T follicular helper cell (primary cell): ENCODE measurements at places on chromosomes 7 and 10.
A peak's percentile ranks its signal among the peaks of the same experiment; 100 is the strongest.

DNA sequence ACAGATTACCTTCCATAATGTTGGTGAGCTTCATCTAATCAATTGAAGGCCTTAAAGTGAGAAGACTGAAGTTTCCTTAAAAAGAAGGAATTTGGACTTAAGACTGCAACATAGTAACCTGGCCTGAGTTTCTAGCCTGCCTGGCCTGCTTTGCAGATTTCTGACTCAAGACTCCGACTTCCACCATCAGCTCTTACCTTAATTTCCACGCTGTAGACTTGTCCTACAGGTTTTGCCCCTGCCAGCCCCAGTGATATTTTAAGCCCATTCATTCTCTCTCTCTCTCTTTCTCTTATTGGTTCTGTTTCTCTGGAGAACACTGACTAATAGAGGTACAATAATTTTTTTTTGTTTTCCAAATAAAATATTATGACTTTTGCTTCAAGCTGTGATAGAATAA, 862.3 kb upstream of the GHITM start:
- DNase-seq, result no peak

DNA sequence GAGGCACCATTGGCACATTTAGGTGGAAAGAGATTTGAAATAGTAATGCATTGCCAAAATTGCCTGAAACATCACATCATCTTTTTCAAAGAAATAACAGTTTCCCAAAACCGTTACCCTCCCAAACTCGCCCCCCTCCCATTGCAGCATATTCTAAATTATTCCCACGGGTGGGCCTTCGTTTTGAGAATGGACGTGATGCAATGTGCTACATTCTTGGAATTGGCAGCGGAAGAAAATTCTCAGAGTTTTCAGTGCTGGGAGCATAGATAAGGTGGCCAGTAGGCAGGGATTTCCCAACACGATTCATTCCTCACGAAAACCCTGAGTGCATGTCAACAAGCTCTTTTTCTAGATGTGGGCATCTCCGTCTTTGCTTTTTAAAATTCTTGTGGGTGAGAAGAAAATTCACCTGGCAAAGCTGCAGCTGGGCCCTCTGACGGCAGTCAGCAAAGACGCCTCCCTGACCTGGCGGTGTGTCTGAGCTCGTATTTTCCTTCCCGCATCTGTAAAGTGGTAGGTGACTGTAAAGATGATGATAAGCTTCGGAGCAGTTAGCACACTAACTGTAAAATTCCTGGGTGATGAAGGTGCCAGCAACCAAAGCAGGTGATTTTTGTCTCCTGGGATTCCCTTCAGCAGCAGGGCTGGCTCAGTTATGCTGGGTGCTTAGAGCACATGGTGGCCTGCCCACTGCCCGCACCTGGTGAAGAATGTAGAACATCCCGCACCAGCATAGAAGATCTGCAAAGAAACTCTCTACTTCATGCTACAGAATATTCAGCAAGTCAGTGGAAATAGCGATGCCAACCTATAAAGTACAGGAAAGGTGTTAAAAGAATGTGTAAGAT, 141.9 kb upstream of the KLF6 start:
- no peak for DNase-seq

DNA sequence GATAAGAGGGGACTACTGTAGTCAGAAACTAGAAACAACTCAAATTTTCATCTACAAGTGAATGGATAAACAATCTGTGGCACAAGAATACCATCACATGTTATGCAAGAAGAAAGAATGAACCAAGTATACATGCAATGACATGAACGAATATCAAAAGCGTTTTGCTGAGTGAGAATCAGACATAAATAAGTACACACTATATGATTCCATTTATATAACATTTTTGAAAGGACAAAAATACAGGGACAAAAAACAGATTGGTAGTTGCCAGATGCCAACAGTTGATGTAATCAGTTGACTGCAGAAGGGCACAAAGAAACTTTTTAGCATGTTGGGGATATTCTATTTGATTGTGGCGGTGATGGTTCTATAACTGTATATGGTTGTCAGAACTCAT, 33.6 kb downstream of the CTNNA3 start:
- DNase-seq, result no peak

DNA sequence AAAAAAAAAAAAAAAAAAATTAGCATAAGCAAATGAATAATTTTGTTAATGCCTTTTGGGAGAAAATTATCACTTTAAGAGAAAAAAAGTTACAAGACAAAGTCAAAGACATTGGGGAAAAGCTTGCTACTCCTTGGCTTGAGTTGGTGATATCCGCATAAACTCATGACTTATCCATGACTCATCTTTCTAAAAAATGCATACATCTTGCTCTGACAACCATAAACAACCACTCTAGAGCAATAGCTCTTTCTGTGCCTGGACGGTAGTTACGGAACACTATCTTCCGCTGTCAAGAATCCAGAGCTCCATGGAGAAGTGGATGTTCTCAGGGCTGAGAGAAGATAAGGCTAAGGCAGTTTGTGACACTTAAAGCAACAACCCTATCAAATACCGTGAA, 281.1 kb upstream of the PFKP start:
- DNase-seq, result no peak

- DNase-seq, result no peak
These were observed 29.1 kb upstream of the DGKB start for GRCh38 chr7:14931511-14932215.

GRCh38 chr10:52031771-52032170, 282.3 kb upstream of the DKK1 start:
- DNase-seq, result no peak

DNA sequence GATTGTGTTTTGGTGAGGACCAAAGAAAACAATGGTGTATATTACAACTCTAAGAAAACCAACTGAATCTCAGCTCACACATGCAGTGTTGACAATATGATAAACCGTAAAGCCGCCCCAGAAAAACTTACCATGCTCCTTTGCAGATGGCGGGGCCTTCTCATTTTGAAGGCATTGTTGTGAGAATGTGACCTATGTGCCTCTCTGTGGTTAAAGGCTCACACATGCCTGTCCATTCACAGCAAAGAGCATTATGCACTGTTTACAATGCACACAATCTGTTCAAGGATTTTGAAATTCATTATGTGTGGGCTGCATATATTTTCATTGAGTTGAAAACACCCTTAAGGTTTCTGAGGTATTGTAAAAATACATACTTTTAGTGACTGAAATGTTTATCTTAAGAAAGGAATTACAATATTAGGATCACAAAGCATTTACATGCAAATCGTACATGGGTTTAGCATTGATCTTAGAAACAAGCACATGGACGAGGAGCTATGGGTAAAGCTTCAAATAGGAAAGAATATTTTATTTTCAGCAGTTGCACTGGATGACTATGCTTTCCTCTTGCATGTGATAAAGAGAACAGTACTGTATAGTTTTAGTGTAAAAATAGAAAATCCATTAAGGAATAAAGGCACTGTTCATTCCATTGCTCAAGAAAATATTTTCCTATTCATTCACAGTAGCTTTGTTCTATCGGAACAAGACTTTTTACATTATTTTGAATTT, 334.3 kb downstream of the ARL4A start:
- DNase-seq, result no peak

GRCh38 chr7:157458254-157458633, 121.4 kb downstream of the DNAJB6 start:
- DNase-seq, result no peak

- DNase-seq, result no peak
These were observed 917.8 kb upstream of the ZNF722 start for GRCh38 chr7:63080831-63081230.

DNA sequence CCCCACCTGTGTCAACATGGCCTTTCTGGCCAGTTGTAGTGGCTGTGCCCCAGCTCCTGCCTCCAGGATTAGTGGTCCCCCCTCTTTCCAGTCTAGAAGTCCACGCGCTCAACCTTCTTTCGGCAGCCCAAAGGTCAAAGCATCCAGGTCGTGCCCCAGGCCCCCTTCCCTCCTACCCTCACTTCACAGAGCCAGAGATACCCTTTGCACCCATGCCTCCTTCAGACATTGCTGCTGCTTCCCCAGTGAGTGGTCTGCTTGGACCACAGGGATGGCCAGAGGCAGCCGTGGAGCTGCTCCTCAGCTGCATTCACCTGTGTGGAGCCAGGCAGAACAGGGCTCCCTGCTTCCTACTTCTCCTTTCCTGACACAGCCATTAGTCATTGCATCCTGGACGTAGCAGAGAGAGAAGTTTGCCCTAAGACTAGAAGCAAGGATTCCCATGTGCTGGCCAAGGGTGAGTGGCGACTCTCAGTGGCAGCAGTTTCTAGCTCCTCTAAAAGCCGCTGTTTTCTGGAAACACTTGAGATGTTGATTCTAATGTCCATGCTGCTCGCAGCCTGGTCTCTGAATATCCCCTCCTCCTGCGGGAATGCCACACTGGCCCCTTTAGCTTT, 243.1 kb upstream of the SHH start:
- DNase-seq, result no peak

- DNase-seq, result no peak
These were observed 80.5 kb downstream of the ABCA13 start for GRCh38 chr7:48251766-48252165.

DNA sequence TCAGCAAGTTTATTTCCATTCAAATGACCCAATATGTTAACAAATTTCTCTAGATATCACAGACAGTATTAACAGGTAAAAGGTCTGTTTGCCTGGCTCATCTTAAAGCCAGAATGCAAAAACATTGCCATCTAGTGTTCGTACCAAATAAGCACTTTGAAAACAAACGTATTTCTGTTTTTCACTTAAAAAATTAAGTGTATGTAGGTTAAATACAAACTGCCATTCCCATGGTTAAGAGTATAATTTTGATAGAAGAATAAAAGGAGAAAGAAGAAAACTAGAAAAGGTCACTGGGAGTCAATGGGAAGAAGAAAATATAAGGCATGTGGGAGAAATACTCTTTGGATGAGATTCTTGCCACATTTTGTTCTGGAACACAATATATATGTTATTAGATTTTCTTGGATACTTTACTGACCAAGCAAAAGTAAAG, 51.0 kb downstream of the ORC5 start:
- DNase-seq, result no peak

- DNase-seq, result no peak
These were observed 14.2 kb downstream of the ADRB1 start for GRCh38 chr10:114057855-114058254.

DNA sequence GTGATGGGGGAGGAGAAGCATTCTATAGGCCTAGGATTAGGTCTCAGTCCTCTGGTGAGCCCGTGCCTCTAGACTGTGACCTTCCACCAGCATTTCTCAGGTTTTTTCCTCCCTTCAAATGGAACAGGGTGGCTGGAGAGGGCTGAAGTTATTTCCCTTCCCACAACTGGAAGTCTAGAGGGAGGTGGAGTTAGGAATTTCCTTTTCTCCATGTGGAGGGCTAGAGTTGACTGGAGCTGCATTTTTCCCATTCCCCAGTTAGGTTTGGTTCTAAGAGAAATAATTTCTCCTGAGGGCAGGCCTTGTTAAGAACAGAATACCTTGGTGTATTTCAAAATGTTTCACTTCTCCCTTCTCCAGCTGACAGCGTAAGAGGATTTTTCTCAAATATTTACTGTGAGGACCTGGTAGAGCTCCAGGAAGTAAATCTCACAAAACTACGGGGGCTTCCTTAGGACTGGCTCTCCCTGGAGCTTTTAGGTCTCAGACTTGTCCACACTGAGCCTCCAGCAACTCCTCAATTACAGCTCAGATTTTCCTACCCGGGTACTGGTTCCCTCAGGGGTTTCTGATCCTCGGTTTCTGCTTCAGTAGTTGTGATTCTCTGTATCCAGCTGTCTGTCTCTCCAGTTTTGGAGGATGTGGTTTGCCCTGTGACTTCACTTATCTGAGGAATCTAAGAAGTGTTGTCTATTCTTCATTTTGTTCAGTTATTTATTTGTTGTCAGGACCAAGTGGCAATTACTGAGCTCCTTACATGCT, 6.0 kb upstream of the REEP3 start:
- no peak for DNase-seq

- DNase-seq, result no peak
These were observed 798.0 kb upstream of the AUTS2 start for GRCh38 chr7:68800316-68800715.

- DNase-seq, result no peak
These were observed 171.5 kb downstream of the AKR1D1 start for GRCh38 chr7:138247568-138248333.

DNA sequence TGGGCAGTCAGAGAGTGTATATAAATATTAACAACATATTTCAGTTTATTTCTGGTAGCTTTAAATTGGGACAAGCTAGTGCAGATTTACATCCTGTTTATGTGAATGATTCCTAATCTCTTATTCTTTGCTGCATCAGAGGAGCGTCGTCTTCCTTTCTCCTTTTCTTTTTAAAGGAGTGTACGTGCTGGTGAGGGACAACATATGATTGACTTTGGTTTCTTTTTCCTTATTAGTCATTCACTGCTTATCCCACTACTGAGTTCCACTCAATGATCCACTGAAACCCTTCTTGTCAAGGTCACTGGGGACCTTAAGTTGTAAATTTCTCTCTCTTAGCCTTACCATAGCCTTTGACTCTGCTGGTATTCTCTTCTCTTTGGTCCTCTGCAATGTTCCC, 116.3 kb downstream of the EXOC4 start:
- no peak for DNase-seq

- DNase-seq, result no peak
These were observed 29.4 kb downstream of the CTBP2 start for GRCh38 chr10:125130916-125131315.

- DNase-seq, result no peak
These were observed 228.7 kb downstream of the REEP3 start for GRCh38 chr10:63749915-63750314.

- DNase-seq, result no peak
These were observed 236.3 kb upstream of the CTBP2 start for GRCh38 chr10:125396676-125397075.

DNA sequence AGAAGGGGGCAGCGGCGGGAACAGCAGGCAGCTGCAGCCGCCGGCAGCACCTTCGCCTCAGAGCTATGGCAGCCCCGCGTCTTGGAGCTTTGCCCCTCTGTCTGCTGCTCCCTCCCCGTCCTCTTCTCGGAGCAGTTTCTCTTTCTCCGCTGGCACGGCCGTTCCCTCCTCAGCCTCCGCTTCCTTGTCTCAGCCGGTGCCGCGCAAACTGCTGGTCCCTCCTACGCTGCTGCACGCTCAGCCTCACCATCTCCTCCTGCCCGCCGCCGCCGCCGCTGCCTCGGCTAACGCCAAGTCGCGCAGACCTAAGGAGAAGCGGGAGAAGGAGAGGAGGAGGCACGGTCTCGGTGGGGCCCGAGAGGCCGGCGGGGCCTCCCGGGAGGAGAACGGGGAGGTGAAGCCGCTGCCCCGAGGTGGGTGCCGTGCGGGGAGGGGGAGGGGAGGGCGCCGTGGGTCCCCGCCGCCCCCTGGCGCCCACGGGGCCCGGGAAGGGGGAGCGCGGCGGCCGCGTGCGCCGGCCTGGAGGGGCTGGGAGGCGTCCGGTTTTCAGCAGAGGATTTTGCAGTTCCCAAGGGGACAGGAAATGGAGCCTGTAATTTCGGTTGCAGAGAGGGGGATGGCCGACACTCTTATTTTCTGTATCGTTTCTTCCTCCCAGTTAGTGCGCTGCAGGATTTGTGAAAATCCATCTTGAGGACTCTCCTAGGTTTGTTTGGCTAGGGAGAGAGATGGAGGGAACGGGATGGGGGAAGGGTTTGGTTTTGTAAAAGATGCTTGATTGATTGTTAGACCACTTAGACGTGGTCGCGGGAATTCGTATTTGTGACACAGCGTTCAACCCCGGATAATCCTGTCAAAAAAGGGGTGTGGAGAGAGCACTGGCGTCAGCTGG, 630 bp downstream of the RSBN1L start:
- DNase-seq, result peak; percentile 34

GRCh38 chr7:36742911-36743775, 18.8 kb upstream of the AOAH start:
- no peak for DNase-seq
